Right kidney (tissue), 9 donors: ENCODE measurements at places on chromosomes 7 and 10.

DNA sequence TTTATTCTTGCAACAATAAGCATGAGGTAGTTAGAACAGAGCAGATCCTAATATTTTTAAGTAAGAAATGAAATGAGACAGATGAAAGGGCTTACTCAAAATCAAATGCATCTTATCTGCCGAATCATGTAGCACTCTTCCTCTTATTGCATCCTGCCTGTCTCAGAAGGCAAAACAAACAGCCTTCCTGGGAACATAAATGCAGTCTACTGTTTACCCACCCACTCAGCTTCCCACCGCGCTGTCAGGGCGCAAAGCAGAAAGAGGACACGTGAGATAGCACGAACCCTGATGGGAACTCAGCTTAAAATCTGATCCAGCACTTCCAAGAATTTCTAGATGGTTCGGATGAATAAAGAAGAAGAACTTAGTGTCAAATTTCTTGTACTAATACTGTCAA is 114.4 kb upstream of the CDK1 start:
- no peak for DNase-seq

DNA sequence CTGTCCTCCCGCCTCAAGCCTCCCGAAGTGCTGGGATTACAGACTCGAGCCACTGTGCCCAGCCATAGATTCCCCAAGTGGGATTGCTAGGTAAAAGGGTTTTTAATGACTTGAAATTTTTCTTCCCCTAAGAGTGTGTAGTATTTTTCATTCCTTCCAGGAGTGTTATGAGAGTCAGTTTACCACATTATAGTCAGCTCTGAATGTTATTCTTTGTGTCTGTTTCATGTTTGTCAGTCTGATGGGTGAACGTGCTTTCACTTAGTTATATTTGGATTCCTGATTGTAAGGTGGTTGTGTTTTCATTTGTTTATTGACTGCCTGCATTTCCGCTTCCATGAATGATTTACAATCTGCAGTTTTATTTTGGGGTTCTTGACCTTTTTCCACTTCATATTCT is 6.3 kb downstream of the ZNF212 start:
- no peak for DNase-seq

GRCh38 chr7:84783141-84783778 is 403.6 kb downstream of the SEMA3D start:
- DNase-seq: no peak

DNA sequence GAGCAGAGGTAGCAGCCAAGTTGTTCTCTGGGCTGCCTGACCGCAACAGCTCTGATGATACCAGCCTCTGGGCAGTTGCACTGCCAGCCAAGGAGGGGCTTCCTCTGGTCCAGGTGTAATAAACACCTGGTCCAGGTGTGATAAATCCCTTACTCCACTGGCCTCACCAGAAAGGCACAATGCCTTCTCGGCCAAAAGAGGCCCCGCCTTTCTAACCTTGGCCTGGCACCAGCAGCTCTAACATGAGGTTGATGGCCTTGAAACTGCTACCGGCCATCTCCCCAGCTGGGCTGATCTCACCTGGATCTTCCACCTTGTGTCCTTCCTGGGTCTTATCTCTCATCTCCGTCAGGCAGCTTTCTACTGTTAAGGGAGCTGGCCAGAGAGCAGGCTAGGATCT is 45.5 kb upstream of the PDZD8 start:
- DNase-seq: no peak

- no peak for DNase-seq
These were observed 2.5 kb upstream of the MLXIPL start for GRCh38 chr7:73626814-73627213.

- DNase-seq: no peak
These were observed 202.8 kb downstream of the SEMA3E start for GRCh38 chr7:83446102-83446669.

DNA sequence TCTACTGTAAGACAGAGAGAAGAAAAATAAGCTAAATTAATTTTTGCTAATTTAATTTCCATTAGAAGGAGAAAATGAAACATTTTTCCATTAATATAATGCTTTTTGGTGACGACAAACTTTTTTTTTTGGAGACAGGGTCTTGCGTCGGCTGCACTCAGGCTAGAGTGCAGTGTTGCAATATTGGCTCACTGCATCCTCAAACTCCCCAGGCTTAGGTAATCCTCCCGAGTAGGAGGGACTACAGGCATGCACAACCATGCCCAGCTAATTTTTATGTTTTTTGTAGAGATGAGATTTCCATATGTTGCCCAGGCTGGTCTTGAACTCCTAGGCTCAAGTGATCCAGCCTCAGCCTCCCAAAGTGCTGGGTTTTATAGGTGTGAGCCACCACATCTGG is 229.8 kb upstream of the LRRN3 start:
- no peak for DNase-seq

DNA sequence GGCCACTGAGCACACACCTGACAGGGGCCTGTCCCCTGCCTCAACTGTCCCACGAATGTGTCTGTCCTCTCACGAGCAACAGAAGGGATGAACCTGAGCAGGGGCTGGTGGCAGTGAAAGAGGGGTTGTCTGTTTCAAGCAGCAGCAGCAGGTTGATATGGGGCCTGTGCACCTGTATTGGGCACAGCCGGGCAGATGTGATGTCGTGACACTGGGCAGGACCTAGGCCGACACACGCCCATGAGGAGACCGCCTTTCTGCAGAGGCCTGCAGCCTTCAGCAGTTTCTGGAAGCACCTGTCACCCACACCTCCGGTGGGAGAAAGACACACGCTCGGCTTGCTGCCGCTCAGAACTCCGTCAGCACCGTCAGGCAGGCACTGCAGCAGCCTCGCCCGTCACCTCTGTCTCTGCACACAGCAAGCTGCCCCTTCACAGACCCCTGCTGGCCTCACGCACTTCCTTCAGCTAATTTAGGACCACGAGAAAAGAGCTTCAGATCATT is 48.5 kb downstream of the AMZ1 start:
- DNase-seq: no peak

GRCh38 chr7:100878685-100879084 is 3.8 kb downstream of the SRRT start:
- no peak for DNase-seq

DNA sequence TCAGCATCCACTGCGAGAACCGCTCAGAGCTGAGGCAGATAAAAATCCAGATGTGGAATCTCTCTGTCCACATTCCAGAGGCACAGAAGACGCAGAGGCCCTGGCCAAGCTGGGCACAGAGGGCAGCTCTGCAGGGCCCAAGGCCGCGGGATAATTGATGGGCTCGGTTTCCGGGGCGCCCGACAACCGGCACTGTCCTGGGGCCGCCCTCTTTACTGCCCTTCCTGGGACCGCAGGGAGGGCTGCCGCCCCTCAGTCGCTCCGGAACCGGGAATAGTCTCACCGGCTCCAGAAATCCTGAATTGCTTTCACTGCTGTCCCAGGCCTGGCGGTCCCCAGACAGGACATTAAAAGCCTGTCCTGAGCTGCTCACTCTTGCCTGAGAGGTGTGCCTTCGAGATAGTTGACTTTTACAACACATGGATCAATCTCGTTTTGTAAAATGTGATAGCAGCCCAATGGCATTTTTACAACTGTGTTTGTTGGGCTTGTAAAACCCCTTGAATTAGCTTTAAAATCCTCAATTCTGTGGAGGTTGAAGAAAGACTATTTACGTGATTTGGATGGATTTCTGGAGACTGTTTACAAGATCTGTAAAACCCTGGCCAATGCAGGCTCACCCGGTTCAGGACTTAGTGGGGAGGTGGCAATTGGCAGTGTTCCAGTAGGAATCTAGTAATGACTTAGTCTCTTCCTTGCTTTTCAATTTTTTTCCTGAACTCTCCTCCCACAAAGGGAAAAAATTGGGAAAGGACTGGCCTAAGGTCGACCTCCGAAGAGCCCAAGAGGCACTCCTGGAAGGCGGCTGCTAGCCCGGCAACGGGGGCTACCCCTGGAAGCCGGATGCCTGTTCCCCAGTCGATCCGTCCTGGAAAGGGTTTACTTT is 1.4 kb upstream of the HOXA6 start:
- no peak for DNase-seq

DNA sequence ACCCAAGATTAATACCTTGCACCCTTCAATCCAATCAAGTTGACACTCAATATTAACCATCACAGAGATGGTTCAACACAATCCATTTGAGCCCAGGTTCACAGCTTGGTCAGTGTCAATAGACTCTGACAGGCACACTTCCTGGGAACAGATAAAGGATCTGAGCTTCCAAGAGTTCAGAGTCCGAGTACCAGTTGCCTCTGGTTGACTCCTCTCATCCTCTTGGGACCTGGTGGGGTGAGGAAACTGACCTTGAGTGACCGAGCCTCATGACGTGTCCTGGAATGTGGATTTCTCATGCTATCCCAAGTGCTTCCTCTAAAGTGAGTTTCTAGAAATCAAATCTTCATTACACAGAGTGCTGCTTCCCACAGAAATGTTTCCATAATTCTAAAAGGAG is 162.0 kb downstream of the CYP26A1 start:
- no peak for DNase-seq
